ENCODE measurements at places on chromosomes 1 and 21.

DNA sequence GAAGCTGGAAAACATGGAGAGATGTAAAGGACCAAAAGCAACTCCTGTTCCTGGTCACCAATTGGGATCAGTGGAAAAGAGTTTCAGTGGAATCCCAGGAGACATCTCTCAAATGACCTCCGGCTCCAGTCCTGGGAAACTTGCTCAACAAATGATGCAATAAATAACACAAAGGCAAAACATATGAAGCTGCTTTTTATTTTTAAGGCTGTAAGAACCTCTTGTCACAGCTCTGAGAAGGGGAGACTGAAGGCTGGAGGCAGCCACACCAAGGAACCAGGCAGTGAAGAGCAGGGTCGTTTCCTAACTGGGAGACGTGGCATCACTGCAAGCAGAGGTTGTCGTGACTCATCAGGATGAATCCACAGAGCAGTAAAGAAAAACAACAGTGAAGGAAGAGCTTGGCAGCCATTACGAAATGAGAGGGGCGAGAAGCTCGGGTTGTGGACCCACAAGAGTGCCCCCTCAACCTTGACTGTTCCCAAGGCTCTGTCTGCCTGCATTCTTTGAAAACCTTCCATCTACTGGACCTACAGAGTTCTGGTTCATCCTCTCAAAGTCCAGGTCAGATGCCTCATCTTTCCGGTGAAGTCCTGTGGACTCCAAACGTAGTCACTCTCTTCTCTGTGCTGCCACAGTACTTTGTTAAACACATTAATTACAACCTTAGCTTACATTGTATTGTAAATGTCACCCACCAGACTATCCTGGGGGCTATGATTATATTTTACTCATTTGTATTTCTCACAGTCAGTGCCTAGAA lies 32.1 kb downstream of the JAK1 start:
- no peaks in the 10 kb centered on the region for H3K36me3 ChIP-seq
- no peak for DNase-seq
- no peaks in the 10 kb centered on the region for H3K4me1 ChIP-seq
- H3K27ac ChIP-seq, result peak overlapping the region; percentile 42

GRCh38 chr1:212600980-212601379 lies 7.6 kb upstream of the ATF3 start:
- no peak overlapping the region for H3K27ac ChIP-seq
- H3K27me3 ChIP-seq, result peaks cover 2% of the 10 kb centered on the region
- H3K36me3 ChIP-seq, result no peaks in the 10 kb centered on the region

DNA sequence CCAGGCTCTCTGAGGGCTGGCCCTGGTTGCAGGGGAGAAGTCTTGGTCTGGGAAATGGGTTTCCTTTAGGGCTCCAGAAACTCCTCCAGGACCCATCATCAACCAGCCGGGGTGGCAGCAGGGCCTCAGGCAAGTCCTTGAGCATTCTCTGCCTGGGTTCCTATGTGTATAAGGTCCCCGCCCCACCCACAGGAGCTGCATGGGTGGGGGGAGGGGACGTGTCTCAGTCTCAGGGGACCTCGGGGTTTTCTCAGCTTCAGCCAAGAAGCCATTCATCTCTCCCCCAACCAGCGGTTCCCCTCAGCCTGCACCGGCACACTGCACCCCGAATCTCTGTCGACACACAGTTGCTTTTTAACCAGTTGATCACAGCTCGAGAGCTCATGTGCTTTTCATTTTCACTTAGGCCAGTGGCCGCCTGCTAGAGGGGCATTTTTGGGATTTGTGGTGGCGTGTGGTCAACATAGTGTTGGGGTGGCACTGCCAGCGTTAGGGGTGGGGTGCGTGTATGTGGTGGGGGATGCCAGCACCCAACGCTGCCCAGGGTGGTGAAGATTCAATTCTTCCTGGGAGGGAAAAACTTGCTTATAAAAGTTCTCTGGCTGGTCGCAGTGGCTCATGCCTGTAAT lies 6.5 kb downstream of the RUNX3 start:
- H3K4me1 ChIP-seq, result no peaks in the 10 kb centered on the region
- H3K27ac ChIP-seq, result no peak overlapping the region
- no peaks in the 10 kb centered on the region for H3K27me3 ChIP-seq
- no peaks in the 10 kb centered on the region for H3K36me3 ChIP-seq
- no peak for DNase-seq
- H3K4me3 ChIP-seq, result no peak overlapping the region

GRCh38 chr1:202172015-202172355 lies 11.6 kb upstream of the PTPN7 start:
- H3K4me1 ChIP-seq, result no peaks in the 10 kb centered on the region
- no peak overlapping the region for H3K27ac ChIP-seq
- no peak overlapping the region for H3K4me3 ChIP-seq
- no peaks in the 10 kb centered on the region for H3K27me3 ChIP-seq

GRCh38 chr1:62371375-62371774 lies 52.1 kb upstream of the KANK4 start:
- no peak for DNase-seq
- H3K4me3 ChIP-seq, result no peak overlapping the region
- no peaks in the 10 kb centered on the region for H3K27me3 ChIP-seq
- no peaks in the 10 kb centered on the region for H3K36me3 ChIP-seq

GRCh38 chr1:196098000-196098399 lies 510.2 kb downstream of the KCNT2 start:
- no peaks in the 10 kb centered on the region for H3K27me3 ChIP-seq
- no peak for DNase-seq
- H3K4me1 ChIP-seq, result no peaks in the 10 kb centered on the region
- no peak overlapping the region for H3K27ac ChIP-seq
- no peak overlapping the region for H3K4me3 ChIP-seq
- no peaks in the 10 kb centered on the region for H3K36me3 ChIP-seq

- H3K4me3 ChIP-seq, result no peak overlapping the region
- H3K27ac ChIP-seq, result no peak overlapping the region
- DNase-seq, result no peak
- no peaks in the 10 kb centered on the region for H3K36me3 ChIP-seq
- H3K27me3 ChIP-seq, result no peaks in the 10 kb centered on the region
Observed at GRCh38 chr1:207191776-207192175, 87.7 kb downstream of the C4BPA start.

Measured in Caco-2 (cell line).